ENCODE measurements at places on chromosomes 11 and 22. TPM values are rescaled to one million over a fixed set of nuclear protein-coding genes. Genes with fewer than 3 reads are reported as not detected.

GRCh38 chr22:44931077-44931540 is 78.7 kb downstream of the PHF21B start:
- H3K4me3 ChIP-seq, result no peak overlapping the region
- DNase-seq, result no peak
- H3K27me3 ChIP-seq, result peaks cover 4% of the 10 kb centered on the region
- no peak overlapping the region for H3K27ac ChIP-seq
- H3K4me1 ChIP-seq, result no peaks in the 10 kb centered on the region
- H3K36me3 ChIP-seq, result no peaks in the 10 kb centered on the region

DNA sequence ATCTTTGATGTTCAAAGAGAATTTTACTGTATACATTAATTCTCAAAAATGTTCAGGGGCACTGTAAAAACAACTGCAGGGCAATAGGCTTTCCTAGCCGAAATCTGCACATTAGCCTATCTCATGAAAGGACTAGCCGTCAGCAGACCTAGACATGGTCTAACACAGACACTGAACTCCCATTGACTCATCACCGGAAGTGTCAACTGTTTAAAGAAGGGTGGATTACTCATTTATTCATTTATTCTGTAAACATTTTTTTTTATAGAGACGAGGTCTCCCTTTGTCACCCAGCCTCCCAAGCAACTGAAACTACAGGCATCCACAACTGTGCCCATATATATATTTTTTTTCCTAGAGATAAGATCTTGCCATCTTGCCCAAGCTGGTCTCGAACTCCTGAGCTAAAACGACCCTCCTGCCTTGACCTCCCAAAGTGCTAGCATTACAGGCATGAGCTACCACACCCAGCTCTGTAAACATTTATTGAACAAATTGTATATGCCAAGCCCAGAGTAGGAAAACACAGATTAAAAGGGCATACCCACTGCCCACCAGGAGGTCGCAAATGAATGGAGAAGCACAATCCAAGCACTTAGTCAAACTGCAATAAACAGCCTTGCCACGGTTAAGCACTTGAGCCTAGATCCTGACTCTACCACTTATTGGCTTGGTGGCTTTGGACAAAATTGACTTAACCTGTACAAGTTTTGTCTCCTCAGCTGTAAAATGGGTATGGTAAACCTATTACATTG is 26.6 kb downstream of the RAB30 start:
- H3K27ac ChIP-seq, result no peak overlapping the region
- H3K27me3 ChIP-seq, result no peaks in the 10 kb centered on the region
- no peaks in the 10 kb centered on the region for H3K36me3 ChIP-seq
- no peak overlapping the region for H3K4me3 ChIP-seq

- H3K27me3 ChIP-seq, result no peaks in the 10 kb centered on the region
- no peaks in the 10 kb centered on the region for H3K36me3 ChIP-seq
- H3K4me3 ChIP-seq, result no peak overlapping the region
- H3K27ac ChIP-seq, result no peak overlapping the region
- H3K4me1 ChIP-seq, result no peaks in the 10 kb centered on the region
- DNase-seq, result no peak
Measured at GRCh38 chr22:45922661-45923060, 54.3 kb downstream of the WNT7B start.

DNA sequence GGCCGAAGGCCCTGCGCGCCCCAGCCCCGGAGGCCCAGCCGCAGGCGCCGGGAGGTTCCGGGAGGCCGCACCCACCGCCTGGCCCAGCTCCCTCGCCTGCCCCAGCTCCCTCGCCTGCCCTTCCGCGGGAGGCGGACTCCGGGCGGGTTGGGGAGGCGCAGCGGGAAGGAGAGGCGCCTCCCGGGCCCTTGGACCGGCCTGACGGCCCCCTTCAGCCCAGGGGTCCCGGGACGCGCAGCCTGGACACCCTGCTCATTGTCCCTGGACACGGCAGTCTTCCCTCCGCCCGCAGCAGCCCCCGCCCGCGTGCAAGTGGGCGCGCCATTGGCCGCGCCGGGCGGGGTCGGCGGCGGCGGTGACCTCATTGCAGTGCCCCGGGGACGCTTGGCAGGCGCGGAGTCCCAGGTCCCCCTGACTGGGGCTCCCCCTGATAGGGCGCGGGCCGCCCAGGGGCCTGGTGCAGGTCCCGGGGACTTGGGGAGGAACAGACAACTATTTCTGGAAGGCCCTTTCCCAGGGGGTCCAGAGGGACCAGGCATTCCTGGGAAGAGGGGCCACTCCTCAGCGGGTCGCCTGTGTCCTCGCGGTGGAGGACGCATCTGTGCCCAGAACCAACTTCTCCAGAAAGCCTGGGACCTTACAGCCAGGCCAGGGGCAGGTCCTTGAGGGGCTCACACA is 501 bp downstream of the CD151 start:
- peaks cover 33% of the 10 kb centered on the region for H3K4me1 ChIP-seq
- H3K4me3 ChIP-seq, result peak overlapping the region; percentile 74
- no peak overlapping the region for H3K27ac ChIP-seq
- peaks cover 8% of the 10 kb centered on the region for H3K36me3 ChIP-seq
- no peak for DNase-seq

GRCh38 chr22:50676661-50677492 is 4.3 kb downstream of the SHANK3 start:
- no peak overlapping the region for H3K27ac ChIP-seq
- H3K36me3 ChIP-seq, result no peaks in the 10 kb centered on the region
- H3K27me3 ChIP-seq, result peaks cover 12% of the 10 kb centered on the region
- H3K4me3 ChIP-seq, result no peak overlapping the region

DNA sequence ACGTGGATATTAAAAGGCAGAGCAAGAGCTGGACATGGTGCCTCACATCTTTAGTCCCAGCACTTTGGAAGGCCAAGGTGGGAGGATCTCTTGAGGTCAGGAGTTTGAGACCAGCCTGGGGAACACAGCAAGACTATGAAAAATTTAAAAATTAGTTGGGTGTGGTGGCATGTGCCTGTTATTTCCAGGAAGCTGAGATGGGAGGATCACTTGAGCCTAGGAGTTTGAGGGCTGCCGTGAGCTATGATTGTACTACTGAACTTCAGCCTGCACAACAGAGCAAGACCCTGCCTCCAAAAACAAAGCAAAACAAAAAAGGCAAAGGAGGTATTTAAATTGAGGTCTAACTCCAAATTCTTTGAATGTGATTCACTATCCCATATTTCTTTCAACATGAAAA is 23.5 kb downstream of the RDX start:
- H3K27ac ChIP-seq, result no peak overlapping the region
- no peaks in the 10 kb centered on the region for H3K4me1 ChIP-seq
- no peaks in the 10 kb centered on the region for H3K27me3 ChIP-seq
- no peak for DNase-seq

- H3K4me3 ChIP-seq, result no peak overlapping the region
- no peaks in the 10 kb centered on the region for H3K36me3 ChIP-seq
- no peaks in the 10 kb centered on the region for H3K27me3 ChIP-seq
- H3K27ac ChIP-seq, result no peak overlapping the region
Measured at GRCh38 chr11:35600331-35600838, 17.9 kb upstream of the FJX1 start.

GRCh38 chr22:23874871-23875270 is 17.2 kb downstream of the SLC2A11 start:
- no peak overlapping the region for H3K4me3 ChIP-seq
- no peaks in the 10 kb centered on the region for H3K4me1 ChIP-seq
- DNase-seq, result no peak

Gene RAB39A
- 6.8 TPM for total RNA-seq

Gene CUL5
- 31.0 TPM for total RNA-seq

Gene PRG3
- total RNA-seq, result not detected

Gene MUC6
- total RNA-seq, result 0.19 TPM

Gene LDHAL6A
- total RNA-seq, result not detected

Gene PATE1
- not detected for total RNA-seq

Gene DSCAML1
- 0.13 TPM for total RNA-seq

Gene SLC1A2
- total RNA-seq, result 0.08 TPM

All from GM12878 (cell line).